Suppressor macrophage treated with lipopolysaccharide for 1 hour (primary cell): ENCODE measurements at places on chromosomes 2 and 18.

DNA sequence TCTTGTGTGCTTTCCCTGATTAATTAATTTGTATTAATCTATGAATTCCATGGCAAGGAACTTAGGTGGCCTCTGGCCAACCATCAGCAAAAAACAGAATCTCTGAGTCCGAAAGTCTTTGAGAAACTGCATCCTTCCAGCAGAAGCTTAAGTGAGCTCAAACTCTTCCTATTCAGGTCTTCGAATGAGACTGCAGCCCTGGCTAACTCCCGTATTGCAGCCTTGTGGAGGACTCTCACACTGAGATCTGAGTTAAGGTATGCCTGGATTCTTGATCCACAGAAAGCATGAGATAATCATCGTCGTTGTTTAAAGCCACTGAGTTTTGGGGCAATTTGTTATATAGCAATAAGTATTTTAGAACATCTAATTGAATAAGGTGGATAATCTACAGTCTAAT, 1143.9 kb upstream of the NXPH2 start:
- DNase-seq, result no peak

DNA sequence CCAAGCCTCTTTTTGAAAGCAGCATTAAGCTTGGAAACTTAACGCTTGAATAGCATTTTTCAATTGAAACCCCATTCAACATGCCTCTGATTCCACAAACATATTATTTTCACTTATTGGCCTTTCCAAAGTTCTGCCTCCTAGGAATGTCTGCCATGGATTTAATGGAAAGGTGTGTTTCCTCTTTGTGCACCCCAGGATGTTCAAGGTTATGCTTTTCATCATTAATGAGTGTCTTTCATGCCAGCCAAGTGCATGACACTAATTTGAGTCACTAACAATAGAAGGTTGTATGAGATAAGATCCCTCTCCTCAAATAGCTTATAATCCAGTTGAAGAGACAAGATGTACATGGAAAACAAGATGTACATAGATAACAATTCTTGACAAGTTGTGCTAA, 84.7 kb downstream of the ALPK2 start:
- no peak for DNase-seq

GRCh38 chr18:79558933-79559416, 120.6 kb upstream of the CTDP1 start:
- no peak for DNase-seq

DNA sequence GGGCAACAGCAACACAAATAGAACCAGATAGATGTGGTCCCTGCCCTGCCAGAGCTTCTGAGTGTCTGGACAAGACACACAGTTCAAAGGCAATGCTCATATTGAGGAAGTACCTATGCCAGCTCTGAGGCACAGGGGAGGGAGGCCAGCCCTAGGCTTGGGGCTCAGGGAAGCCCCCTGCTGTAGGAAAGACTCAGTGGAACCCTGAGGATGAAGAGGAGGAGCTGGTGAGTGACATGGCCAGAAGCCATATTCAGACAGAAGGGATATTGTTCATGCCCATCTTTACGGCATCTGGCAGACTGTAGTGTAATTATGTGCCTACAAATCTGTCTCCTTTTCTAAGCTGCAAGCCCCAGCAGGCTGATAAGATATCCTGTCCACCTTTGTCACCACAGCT, 8.8 kb downstream of the SIGLEC15 start:
- no peak for DNase-seq

GRCh38 chr2:188201639-188202038, 90.0 kb upstream of the GULP1 start:
- no peak for DNase-seq

- DNase-seq, result no peak
Measured at GRCh38 chr2:138698428-138698827, 81.8 kb downstream of the NXPH2 start.

DNA sequence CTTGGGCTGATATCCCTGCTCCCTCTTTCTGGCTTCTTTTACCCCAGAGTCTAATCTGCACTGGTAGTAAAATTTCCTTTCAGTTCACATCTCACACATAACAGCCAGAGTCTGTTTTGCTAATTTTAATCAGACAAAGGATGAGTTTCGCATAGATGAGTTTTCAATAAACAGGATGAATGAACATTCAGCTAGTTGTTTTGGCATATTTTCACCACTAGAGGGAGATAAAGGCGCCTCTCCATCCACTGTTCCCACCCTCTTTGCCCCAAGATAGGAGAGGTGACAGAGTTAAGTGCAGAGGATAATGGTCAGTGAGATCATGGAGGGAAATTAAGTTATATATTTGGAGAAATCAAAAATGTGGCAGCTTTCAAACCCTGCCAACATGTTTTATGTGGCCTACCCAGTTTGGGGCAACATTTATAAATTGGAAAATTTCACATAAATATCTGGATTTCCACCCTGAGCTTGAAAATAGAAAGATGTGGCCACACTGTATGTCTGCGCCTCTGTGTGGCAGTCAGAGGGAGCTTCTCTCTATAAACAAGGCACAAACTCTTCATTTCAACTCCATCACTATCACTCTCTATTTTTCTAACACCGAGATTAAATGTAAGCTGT, 48.5 kb upstream of the DTNA start:
- peak; percentile 69 for DNase-seq

DNA sequence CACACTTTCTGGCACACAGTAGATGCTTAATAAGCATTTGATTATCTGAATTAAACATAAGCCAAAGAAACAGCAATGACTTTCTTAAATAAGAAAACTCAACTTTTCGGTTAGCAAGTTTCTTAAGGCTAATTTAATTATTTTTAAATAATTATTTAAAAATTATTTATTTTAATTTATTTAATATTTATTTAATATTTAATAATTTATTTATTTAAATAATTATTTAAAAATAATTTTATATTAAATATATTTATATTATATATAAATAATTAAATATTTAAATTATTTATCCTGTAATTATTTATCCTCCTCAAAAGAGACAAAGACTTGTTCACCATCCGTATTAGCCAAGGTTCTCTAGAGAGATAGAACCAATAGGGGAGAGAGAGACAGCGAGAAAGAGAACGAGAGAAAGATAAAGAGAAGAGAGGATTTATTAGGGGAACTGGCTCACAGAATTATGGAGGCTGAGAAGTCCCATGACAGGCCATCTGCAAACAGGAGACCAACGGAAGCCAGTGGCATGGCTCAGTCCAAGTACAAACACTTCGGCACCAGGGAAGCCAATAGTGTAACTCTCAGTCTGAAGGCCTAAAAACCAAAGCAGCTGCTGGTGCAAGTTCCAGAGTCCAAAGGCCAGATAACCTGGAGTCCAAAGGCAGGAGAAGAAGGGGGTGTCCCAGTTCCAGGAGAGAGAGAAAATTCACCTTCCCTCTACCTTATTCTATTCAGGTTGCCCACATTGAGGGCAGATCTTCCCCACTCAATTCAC, 125.3 kb downstream of the METTL8 start:
- no peak for DNase-seq

- DNase-seq, result no peak
Measured at GRCh38 chr2:128311755-128312341, 6.8 kb downstream of the HS6ST1 start.

DNA sequence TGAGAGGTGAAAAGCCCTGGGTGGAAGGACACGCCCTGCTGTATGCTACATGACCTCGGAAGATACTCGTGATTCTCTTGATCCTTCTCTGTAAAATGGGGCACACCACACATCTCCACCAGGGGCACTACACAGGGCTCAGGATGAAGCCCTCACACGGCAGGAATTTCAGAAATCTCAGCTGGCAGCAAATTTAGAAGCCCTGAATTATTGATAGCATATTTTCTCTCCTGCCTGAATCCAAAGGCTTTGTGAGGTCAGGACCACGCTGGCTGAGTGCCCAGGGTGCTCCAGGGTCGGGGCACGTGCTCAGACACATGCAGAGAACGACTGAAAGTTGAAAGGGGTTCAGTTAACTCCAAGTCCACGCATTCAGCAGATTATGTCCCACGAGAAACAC, 42.1 kb upstream of the GALR1 start:
- DNase-seq, result peak; percentile 77

DNA sequence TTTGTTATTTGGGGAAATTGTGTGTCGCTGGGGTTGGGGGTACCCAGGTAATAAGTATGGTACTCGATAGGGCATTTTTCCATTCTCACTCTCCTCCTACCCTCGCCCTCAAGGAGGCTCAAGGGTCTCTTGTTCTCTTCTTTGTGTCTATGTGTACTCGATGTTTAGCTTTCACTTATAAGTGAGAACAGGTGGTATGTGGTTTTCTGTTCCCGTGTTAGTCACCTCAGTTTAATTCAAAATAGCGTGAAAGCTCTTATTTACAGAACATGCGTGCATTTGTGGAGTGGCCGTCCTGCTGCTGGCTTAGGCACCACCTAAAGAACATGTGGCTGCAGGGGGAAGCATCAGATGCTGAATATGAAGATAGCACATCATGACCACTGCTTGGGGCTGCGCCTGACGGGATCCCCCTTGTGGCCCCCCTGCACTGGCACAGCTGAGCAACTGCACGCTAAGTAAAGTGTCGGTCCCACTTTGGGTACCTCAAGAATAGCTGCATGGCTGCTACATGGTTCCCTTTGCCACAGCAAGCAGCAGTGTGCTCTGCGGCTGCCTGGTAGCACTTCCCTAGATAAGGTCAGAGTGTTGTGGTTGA, 569.0 kb downstream of the DCDC2C start:
- no peak for DNase-seq

DNA sequence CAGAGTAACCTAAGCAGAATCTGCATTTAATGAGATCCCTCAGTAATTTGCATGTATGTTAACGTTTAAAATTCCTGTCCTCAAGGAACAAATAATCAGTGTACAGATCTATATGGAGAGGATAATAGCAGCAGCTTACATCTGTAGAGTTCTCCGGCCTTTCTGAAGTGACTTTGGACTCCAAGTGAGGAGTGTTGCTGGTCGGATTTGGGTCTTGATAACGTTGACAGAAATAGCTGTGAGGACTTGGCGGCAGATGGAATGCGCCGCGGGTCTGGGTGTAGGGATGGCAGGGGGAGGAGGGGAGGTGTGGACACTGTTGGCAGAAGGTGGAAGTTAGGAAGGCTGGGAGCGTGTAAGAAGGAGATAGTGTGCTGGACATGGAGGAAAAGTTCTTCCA, 170.9 kb upstream of the GATA6 start:
- no peak for DNase-seq

GRCh38 chr2:228518-229278, 35.1 kb downstream of the SH3YL1 start:
- DNase-seq, result no peak

DNA sequence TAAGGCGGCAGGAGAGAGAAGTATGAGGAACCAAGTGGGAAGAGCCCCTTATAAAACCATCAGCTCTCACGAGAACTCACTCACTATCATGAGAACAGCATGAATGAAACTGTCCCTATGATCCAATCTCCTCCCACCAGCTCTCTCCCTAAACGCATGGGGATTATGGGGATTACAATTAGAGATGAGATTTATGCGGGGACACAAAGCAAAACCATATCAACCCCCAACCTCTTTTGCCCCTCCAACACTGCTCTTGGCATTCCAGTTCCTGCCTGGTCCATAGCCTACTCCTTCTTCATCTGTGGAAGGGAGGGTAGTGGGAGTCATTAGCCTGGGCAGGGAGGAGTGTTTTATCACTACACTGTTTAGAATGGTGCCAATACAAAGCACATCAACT, 1.4 kb upstream of the EHD3 start:
- peak; percentile 6 for DNase-seq

- no peak for DNase-seq
Measured at GRCh38 chr2:52821631-52822030, 946.0 kb upstream of the CHAC2 start.

DNA sequence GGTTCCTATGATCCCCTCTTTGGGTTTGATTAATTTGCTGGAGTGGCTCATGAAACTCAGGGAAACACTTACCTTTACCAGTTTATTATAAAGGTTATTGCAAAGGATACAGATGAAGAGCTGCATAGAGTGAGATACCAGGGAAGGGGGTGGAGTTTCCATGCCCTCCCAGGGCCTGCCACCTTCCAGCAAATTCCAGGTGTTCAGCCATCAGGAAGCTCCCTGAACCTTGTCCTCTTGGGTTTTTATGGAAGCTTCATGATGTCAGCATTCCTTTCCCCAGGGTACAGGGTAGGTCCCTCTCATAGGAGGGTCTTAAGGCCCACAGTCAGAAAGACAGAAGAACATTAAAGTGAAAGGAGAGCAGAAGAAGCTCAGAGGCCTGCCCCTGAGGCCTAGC, 123.9 kb upstream of the DCC start:
- DNase-seq, result no peak

DNA sequence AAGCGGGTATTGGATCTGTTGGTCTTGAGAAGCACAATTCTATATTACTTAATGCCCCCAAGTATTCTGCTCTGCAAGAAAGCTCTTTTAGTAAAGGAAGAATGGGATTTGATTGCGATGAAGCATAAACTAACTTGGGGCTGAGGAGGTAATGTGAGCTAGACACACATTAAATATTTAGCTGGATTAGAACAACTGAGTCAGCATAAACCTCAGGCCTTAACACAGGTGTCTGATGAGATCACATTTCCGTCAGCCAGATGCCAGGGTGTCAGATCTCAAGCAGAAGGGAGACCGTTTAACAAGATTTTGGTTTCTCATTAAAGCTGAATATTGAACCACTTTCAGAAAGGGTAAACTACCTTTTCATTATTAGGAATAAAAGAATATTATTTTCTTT, 94.5 kb downstream of the GYPC start:
- DNase-seq, result no peak

GRCh38 chr2:169495310-169495928, 14.1 kb upstream of the KLHL41 start:
- DNase-seq, result peak; percentile 16

DNA sequence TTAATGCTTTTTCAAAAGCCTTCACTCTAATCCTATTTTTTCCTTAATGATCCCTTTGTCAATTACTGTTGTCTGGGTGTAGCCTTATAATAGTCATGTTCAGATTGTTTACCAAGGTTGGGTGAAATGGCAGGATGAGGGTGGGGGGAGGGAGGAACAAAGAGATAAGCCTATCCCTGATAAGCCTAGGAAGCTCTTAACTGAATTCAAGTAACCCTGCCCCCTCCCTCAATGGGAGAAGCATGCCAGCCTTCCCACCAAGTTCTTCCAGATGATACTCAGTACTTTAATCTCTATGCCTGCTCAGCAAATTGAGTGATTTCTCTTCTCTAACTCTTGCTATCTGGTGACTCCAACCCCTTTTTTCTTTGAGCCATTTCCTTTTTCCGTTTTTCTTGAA, 180.3 kb upstream of the ETAA1 start:
- no peak for DNase-seq

DNA sequence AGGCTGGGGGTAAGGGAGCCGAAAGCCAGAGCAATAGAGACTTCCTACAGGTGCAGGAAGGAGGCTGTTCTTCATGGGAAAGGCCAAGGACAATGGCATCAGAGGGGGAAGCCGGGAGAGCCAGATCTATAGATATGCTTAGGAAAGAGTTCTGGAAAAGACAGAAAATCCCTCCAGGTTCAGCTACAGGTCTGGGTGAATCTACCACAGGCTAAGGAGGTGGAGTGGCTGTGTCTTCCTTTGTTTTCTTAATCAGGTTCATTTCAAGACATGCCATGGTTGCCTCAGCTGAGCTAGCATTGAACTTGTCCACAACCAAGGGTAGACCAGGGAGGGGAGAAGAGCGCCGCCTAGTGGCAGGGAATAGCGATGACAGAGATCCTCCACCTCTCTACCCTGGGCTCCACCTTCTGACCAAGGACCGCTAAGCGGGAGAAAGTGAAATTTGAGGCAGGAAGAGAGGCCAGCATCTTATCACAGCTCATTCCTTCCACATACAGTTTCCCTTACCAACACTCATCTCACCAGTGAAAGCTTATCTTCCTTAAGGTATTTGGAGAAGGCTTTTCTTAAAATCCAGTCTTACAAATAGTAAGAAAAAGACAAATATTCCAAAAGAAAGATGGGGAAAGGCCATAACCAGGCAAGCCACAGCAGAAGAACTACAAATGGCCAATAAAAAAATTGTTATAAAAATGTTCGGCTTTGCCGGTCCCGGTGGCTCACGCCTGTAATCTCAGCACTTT, 74.2 kb downstream of the VIT start:
- peak; percentile 62 for DNase-seq
